Inflammatory macrophage treated with lipopolysaccharide for 1 hour (primary cell): ENCODE measurements at places on chromosomes 5 and 9.

GRCh38 chr5:56350597-56351170 is 117.6 kb upstream of the ANKRD55 start:
- DNase-seq: peak; percentile 79

GRCh38 chr9:129555512-129556215 is 65.2 kb downstream of the C9orf50 start:
- no peak for DNase-seq

GRCh38 chr5:153513156-153513555 is 22.7 kb downstream of the GRIA1 start:
- DNase-seq: no peak

- no peak for DNase-seq
These were observed 219.6 kb downstream of the ADAMTS6 start for GRCh38 chr5:65262096-65262495.

DNA sequence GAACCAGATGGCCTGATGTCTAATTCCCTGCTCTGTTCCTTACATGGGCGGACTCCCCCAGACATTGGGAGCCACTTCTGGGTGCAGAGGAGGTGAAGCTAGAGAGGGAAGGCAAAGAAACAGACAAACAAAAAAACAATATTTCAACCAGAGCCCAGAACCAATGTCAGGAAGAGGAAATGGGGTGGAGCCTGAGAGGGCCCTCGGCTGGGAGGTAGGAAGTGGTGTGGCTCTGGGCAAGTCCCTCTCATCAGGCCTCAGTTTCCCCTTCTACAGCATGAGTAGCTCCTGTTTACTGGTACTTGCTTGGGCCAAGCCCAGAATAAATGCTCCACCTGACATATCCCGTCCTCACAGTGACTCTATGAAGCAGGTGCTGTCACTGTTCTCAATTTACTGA is 11.1 kb downstream of the SH2D3C start:
- DNase-seq: no peak

DNA sequence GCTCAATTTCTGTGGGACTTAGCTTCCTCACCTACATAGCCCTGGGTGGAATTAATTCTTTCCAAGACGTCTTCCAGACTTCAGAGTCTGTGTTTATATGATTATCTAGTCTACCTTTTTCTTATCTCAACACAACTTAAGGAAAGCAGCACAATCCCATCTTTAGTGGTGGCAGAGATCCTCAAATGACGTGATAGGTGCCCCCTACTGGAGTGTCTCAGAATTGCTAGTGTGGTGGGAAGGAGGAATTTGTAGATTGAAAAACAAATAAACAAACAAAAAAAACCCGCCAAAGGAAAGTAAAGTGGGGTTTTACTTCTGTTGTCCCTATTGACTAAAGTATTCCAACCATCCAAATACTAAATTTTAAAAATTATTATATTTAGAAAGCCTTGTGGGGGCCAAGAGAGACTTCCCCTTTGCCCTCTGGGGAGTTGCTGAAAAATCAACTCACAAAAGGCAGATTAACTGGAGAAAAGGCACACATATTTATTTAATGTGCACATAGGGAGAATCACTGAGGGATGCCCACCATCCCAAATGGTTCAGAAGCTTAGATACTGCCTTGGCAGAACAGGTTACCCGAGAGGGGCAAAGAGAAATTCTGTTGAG is 283.3 kb downstream of the TMEM167A start:
- DNase-seq: no peak

- DNase-seq: no peak
These were observed 65.1 kb upstream of the IL33 start for GRCh38 chr9:6150483-6150882.

DNA sequence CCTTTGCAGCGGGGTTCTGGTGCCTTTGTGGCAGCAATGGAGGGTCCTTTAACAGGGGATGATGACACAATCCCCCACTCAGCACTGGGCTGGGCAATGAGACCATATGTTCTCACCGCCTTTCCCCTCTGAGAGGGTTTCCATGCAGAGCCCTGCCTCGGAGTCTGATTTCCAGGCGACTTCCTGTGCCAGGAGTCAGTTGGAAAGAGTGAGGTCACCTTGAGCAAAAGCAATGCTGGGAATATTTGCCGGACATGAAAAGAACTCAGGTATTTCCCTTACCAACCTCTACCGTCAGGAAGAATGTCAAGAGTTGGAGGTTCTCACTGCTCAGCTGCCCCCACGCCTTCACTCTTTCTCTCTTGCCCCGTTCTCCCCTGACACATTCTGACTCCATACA is 284.2 kb upstream of the IRX1 start:
- no peak for DNase-seq

- no peak for DNase-seq
These were observed 1.8 kb downstream of the IRX1 start for GRCh38 chr5:3597167-3598007.

- no peak for DNase-seq
These were observed 64.6 kb downstream of the GADD45G start for GRCh38 chr9:89669361-89669842.

DNA sequence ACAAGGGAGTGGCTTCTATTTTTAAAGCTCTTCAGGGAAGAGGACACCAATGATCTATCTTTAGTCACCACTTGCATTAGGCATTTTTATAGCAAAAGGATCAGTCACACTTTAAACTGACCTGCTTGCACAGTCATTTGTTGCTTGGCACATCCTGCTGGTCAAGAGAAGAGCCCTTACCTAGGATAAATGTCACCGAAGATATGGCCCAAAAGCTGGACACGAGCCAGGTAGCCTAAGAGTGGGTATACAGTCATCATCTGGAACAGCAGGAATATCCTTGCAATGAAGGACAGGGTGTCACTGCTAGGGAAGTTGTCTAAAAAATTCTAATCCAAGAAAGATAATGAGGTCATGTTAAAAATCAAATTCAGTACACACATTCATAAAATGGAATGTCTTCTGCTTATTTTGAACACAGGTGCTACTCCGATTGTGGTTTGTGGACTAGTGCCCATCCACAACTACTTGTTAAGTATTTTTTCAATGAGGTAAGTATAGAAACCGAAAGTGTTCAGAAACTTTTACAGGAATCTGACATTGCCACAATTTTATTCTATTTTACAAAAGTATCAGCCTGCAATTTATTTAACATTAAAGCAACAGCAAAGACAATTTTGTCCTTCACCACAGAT is 78.4 kb downstream of the SLC38A9 start:
- no peak for DNase-seq

- DNase-seq: peak; percentile 53
These were observed 444.3 kb downstream of the ENC1 start for GRCh38 chr5:74196233-74196632.

- DNase-seq: no peak
These were observed 197.0 kb downstream of the ARHGEF28 start for GRCh38 chr5:73822989-73823339.

- peak; percentile 10 for DNase-seq
These were observed 10.0 kb upstream of the INSL6 start for GRCh38 chr9:5195463-5195862.

DNA sequence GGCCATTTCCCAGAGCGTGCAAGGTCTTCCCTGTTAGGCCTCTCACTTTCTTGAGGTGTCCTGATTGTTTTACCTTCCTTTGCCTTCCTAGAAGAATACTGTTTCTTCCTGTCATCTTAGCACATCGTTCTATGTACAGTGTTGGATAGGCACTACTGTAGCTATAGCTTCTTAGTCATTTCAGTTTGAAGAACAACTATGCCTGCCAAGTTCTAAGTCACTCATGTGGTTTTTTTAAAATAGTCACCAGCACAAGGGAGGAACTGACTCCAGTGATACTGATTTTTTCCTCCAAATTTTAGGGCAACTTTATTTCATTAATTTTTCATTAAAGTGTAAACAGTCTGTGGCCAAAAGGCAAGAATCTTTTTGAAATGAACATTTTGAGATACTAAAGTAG is 122.4 kb upstream of the NR5A1 start:
- DNase-seq: no peak

GRCh38 chr5:71899865-71900342 is 180.8 kb downstream of the CARTPT start:
- no peak for DNase-seq

DNA sequence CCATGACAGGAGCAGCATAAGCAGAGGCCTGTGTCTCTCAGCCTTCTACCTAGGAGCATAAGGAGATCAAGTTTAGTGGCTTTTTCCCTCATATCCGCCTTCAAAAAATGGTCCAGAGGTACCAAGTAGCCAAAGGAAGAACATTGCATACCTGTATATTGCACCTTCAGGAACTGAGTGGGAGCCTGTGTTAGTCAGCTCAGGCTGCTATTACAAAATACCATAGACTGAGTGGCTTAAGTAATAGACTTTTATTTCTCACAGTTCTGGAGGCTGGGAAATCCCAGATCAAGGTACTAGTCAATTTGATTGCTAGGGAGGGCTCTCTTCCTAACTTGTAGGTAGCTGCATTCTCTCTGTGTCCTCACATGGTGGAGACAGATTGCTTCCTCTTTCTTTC is 597.4 kb upstream of the PTGER4 start:
- no peak for DNase-seq

DNA sequence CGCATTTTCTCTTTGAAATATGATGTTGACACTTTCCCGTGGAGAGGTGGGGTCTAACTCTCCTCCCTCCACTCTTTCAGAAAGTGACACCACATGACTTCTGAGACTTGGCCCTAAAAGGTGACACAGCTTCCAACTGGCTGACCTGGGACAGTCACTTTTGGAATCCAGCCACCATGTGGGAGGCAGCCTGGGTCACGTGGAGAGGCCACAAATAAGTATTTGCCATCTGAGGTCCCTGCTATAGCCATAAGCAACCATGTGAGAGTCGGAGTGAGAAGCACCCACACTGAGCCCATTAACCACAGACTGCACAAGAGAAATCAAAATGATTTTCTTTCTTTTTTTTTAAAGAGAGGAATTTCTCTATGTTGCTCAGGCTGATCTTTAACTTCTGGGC is 4.1 kb upstream of the PHYKPL start:
- peak; percentile 63 for DNase-seq

DNA sequence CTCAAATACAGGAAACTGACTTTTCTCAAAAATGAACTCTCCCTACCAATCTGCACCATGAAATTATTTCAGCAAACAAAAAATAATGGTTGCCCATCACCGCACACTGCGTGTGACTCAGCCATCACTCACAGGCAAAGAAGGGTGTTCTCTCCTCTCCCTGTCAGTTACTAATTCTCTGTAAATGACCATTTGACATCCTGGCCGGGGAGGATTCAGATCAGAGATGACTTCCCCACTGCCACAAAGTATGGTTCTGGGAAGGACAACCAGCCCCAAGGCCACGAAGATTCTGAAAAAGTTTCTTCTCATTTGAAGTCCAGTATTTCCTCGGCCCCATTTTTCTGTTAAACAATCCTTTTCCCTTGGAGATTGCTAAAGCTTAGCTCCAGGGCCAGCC is 199.4 kb downstream of the AUH start:
- DNase-seq: no peak

- no peak for DNase-seq
These were observed 10.2 kb downstream of the DCANP1 start for GRCh38 chr5:135436951-135437418.

- DNase-seq: no peak
These were observed 2.3 kb downstream of the EIF4E1B start for GRCh38 chr5:176632745-176633144.

- DNase-seq: no peak
These were observed 25.5 kb upstream of the RUSC2 start for GRCh38 chr9:35464141-35465025.

DNA sequence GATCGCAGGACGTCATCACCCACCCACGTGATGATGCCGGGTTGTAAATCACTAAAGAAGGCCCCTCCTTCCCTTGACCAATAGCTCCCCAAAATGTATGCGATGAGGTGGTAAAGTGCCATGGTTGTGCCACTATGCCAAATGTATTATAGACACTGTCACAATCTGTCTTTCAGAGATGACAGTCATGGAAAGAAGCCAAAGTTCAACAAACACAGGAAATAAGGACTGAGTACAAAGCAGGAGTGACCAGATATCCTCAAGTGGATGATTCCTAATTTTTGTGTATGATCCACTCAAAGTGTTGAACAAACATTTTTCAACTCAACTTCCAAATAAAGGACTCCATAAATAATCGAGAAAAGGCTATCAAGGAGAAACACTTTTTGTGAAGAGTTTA is 12.5 kb downstream of the GLIS3 start:
- no peak for DNase-seq

DNA sequence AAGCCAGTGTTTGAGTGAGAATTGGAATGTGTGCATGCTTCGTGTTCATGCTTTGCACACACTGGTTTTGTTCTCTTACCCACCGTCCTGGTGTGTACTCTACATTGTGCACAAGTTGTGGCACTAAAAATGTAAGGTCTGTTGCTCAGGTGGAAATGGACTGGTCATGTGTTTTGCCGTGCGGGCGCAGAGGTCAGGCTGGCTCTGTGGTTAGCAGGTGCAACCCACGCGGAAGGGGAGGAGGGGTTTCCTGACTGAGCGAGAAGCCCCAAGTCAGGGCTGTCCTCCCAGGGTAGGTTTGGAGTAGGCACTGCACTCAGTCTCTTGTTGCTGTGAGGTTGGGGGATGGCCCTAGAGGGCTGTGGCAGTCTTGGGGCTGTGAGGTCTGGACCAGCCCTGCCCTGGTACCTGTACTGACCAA is 86.6 kb downstream of the EHMT1 start:
- no peak for DNase-seq

DNA sequence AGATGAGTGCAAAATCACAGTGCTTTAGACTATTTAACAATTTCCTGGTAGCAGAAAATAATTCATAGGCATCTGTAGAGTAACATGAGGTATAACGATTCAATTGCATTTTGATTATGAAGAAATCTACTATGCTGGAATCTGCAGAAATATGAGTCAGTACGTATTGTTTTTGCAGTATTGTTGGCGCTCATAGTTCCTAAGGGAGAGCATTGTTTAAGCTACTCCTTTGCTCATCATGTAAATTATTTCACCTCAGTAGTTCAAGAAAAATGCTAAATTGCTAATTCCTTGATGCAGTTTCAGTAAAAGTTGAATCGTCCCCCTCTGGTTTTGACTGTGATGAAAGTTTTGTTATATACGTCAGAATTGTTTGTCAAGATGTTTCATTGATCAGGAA is 458.4 kb downstream of the HINT1 start:
- no peak for DNase-seq

GRCh38 chr9:106557996-106558667 is 304.8 kb upstream of the ZNF462 start:
- DNase-seq: no peak

GRCh38 chr5:74375271-74375670 is 265.3 kb downstream of the ENC1 start:
- DNase-seq: no peak

- DNase-seq: no peak
These were observed 23.9 kb upstream of the MYOT start for GRCh38 chr5:137843676-137844299.

DNA sequence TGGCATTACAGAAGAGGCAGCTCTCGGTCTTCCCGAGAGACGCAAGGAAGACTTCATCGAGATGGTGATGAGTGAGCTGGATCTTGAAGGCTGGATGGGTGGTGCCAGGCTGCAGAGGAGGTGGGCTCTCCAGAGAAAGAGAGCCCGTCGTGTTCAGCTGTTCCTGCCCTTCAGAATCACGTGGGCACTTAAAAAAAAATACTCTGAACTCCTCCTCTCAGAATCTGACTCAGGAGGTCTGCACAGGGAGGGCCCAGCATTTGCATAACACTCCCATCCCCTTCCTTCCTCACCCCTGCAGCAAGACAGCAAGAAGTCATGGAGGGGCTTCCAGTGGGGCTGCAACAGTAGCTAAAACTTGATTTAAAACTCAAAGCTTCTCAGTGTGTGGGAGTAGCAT is 203.0 kb downstream of the ATPSCKMT start:
- DNase-seq: no peak

- no peak for DNase-seq
These were observed 29.9 kb downstream of the SPACA9 start for GRCh38 chr9:132908635-132909034.

GRCh38 chr9:136228107-136228875 is 17.3 kb downstream of the QSOX2 start:
- no peak for DNase-seq

GRCh38 chr9:27293996-27294395 is 3.0 kb downstream of the EQTN start:
- no peak for DNase-seq
